ENCODE measurements at places on chromosomes 7 and 10.

GRCh38 chr7:32881074-32881982 lies 10.2 kb downstream of the KBTBD2 start:
- no peak for DNase-seq

DNA sequence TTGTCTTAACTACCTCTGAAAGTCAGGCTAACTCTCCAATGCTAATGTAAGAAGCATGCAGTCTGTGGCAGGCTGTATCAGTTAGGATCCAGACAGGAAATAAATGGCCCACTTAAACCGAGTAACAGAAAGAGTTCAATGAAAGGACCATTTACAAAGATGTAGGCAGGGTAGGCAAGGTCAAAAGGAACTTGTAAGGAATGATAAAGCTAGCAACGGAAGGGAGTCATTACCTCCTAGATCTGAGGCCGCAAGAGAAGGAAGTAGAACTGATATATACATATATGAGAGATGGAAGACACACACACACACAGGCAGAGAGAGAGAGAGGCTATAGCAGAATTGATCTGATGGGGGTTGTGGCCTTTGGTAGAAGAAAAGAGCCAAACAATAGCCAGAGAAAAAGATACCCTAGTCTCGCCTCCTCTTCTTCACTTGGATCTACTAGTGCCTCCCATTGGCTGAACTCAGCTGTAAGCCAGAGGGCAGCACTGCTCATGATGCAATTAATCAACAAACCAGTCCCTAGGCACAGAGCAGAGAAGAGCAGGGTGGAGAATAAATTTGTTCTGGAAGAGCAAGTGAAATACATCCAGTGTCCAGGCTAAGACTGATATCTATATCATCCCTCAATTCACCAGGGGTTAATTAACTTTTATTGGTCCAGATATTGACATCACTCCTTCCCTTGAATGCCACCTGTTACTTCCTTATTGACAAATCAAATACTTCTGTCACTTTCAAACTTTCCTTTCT lies 91.2 kb downstream of the LSMEM1 start:
- peak; percentile 11 for DNase-seq

- peak; percentile 43 for DNase-seq
Observed at GRCh38 chr7:95871075-95871848, 98.9 kb downstream of the DYNC1I1 start.

GRCh38 chr7:158325530-158326381 lies 261.9 kb downstream of the PTPRN2 start:
- peak; percentile 30 for DNase-seq

DNA sequence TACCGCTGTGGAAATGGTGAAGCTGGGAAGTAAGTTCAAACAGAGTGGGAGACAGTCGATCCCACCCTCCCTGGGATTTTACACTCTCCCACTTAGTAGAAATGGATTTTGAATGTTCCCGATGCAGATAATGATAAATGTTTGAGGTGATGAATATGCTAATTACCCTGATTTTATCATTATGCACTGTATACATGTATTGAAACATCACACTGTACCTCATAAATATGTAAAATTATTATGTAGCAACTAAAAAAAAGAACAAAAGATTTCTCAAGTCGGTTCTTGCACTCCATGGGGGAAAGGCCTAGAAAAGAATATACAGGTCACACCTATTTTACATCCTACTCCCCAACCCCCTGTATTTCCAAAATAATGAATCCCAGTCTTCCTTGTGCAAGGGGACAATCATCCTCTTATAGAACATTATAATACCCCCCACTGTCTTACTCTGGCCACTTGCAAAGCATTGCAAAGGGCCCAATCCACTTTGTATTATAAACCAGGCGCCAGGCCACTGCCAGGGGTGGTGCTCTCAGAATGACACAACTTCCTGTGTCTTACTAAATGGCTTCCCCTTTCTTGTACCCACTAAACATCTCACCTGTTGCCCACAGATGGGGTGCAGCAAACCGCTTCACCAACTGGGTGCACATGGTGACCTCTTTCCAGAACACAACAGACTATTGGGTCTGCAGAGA lies 20.6 kb upstream of the OR2AE1 start:
- no peak for DNase-seq

- DNase-seq, result no peak
Observed at GRCh38 chr10:124524991-124525653, 63.5 kb downstream of the LHPP start.

DNA sequence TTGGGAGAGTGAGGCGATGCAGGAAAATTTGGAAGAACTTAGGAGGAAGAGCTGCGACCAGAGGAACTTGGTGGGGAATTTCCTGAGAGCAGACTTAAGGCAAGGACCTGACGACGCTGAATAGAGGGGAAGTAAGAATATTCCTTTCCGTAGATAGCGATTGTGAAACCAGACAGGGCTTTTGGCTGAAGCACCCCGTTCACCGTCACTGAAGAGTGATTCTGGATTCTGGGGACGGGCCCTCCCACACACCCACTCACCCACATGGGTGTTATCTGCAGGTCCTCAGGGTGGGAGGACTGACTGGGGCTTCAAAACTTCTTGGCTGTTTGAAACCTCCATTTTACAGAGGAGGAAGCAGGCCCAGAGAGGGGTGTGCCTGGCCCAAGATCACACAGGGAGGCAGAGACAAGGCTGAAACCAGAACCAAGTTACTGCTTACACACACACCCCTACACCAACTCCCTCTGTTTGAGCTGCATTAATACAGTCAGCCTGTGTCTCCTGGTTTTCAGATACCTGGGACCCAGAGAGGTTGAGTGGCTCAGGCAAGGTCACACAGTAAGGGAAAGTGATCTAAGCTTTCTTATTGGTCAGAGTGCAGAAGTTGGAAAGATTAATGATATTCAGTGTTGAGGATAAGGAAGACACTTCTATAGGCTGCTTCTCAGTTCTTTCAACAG lies 37.2 kb upstream of the CDH23 start:
- DNase-seq, result no peak

DNA sequence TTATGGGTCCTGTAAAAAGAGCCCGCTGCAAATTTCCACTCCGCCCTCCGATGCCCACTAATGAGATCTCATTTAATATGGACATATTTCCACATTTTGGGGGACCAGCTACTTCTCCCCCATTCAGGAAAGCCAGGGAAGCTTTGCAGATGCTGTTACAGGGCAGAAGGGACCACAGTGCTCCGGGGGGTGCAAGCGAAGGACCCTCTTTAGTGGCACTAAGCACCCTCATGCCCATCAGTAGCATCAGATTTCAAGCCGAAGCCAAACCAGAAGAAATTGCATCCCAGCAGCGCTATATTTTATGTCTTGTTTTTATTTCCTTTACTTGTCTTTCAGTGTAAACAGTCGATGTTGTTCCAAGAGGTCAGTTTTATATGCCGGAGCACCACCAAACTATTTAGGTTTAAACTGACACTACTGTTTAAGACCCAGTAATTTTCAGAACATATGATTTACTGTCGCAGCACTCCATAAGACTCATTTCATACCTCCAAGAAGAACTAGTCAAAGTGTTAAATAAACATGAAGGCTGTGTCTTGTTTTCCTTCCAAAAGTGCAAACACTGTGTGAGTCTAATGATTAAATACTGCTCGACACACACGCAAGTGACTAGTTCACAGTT lies 122.2 kb upstream of the MGMT start:
- DNase-seq, result no peak

- DNase-seq, result no peak
Observed at GRCh38 chr7:101140339-101140699, 13.4 kb downstream of the SERPINE1 start.

GRCh38 chr10:54282012-54282411 lies 519.0 kb downstream of the PCDH15 start:
- DNase-seq, result no peak

GRCh38 chr10:53918755-53919154 lies 882.3 kb downstream of the PCDH15 start:
- no peak for DNase-seq

- DNase-seq, result no peak
Observed at GRCh38 chr10:132922872-132923271, 19.5 kb downstream of the CFAP46 start.

- DNase-seq, result no peak
Observed at GRCh38 chr7:96304573-96304972, 17.3 kb downstream of the SLC25A13 start.

GRCh38 chr10:119542988-119543813 lies 682 bp upstream of the RGS10 start:
- peak; percentile 39 for DNase-seq

DNA sequence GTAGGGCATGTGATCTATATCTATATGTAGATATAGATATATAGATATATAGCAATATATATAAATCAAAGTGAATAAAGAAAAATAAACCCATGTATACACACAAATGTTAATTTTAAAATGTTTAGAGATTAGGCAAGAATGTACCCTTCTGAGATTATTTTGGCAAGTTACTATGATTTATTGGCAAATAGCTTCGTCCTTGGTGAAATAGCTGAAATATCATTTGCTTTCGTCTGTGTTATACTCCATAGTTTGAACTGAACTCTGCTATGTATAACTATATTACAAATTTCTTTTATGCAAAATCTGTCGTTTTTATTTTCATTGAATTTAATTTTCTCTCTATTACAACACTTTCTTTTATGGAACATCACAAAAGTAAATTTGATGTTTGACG lies 57.5 kb downstream of the CPED1 start:
- DNase-seq, result no peak

DNA sequence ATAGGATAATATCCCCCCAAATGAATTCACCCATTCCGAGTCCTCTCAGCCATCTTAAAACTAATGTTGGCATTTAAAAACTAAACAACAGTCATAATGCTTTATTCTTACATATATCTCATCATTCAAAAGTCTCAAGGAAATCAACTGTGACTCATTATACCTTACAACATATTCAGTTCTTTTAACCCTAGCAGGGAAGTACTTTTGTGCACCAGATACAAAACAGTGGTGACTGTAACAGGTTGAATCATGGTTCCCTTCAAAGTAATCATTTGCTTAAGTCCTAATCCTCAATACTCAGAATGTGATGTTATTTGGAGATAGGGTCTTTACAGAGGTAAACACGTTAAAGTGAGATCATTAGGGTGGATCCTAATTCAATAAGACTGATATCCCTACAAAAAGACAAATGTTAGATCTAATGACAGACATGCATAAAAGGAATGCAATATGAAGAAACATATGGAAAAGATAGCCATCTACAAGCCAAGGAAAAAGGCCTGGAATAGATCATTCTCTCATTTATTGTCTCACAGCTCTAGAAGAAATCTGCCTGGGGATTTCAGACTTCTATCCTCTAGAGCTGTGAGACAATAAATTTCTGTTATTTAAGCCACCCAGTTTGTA lies 42.3 kb downstream of the RELN start:
- DNase-seq, result no peak

DNA sequence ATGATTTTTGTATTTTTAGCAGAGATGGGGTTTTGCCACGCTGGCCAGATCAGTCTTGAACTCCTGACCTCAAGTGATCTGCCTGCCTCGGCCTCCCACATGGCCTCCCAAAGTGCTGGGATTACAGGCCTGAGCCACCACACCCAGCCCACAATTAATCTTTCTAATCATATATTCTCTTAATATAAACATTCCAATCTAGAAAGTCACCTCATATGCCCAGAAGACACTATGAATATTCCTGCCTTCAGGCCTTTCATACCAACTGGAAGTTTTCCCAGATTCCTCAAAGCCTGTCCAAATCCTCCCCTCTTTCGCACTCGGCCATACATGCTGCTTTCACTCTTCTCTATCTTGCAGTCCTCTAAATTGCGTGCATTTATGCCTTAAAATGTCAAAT lies 32.6 kb downstream of the PDZD8 start:
- no peak for DNase-seq

- DNase-seq, result no peak
Observed at GRCh38 chr10:8594176-8594575, 539.7 kb downstream of the GATA3 start.

DNA sequence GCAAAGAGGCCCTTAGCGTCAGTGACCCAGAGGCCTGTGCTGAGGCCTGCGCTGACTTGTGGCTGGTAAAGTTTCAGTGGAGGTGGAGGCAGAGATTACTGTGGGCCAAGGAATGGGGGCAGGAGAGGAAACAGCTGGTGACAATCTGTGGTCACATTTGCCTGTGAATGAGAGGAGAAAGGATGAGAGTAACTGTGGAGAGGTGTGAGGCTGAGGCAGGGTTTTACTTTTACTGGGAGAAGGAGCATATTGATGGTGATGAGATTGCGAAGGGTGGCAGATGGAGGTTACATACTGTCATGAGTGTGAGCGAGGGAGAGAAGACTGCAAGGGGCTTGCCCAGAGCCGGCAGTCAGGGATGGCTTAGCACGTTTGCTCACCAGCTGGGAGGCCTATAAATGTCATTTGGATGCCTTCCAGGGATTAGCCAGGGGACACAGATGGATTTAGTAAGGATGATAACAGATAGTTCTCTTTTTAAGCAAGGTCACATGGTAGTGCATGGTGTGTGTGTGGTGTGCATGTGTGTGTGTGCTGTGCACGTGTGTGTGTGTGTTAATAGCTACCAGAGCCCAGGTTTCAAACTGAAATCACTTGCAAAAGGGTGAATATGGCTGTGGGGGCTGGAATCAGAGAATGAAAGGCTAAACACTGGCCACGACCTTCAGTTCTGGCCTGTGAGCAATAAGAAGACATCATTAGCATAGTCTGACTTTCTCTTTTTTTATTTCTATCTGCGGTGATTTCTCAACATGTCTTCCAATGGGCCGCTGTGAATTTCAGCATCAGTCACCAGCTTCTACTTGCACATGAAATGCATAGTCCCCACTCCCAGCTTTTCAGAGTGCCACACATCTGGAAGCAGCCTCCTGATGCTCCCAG lies 291.5 kb upstream of the ZNF32 start:
- no peak for DNase-seq

GRCh38 chr7:33550363-33550762 lies 355.0 kb upstream of the BMPER start:
- no peak for DNase-seq

GRCh38 chr10:85635650-85636049 lies 730.9 kb downstream of the GRID1 start:
- DNase-seq, result no peak

- no peak for DNase-seq
Observed at GRCh38 chr10:129471447-129472175, 4.6 kb downstream of the MGMT start.

DNA sequence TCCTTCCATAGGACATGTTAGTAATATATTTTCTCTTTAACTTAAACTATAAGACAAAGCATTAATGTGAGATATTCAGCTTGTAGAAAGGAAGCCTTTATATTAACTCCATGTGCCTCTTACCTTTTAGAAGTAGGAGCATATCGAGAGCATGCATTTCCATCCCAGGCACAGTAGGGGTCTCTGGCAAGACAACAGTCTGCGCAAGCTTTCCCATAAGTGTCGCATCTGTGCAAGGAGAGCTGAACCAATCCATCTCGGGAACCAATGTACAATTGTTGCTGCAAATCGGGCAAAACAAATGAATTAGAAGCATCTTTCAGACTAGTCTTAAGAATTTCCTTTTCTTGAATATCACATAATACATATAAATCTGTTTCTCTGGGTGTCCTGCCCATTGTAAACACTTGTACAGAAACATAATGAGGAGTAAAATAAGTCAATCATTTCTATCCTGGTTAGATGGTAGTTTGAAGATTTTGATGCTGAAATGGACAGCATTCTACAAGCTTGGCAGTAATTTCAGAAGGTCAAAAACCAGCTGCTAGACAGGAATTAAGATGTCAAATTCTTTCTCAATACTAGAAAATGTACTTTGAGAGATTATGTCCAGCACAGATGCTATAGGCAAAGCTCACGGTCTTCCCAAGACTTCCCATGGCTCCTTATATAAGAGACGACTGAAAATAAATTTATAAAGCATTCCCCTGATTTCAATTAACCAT lies 171.8 kb downstream of the SEMA3D start:
- peak; percentile 13 for DNase-seq

All from HepG2 (cell line).